ENCODE measurements at places on chromosomes 7 and 10. TPM values are rescaled to one million over a fixed set of nuclear protein-coding genes. Genes with fewer than 3 reads are reported as not detected.

IGFBP1 gene
- not detected for total RNA-seq

TMEM196 gene
- total RNA-seq: not detected

MYL10 gene
- not detected for total RNA-seq

ALOX5 gene
- not detected for total RNA-seq

RNF32 gene
- total RNA-seq: 0.23 TPM

FOXP2 gene
- total RNA-seq: 0.08 TPM

RAB19 gene
- not detected for total RNA-seq

PNLIPRP1 gene
- not detected for total RNA-seq

OR2A1 gene
- 0.08 TPM for total RNA-seq

KEL gene
- not detected for total RNA-seq

NRF1 gene
- 19.4 TPM for total RNA-seq

MYO1G gene
- 0.08 TPM for total RNA-seq

PKD2L1 gene
- not detected for total RNA-seq

UNCX gene
- not detected for total RNA-seq

TUBAL3 gene
- total RNA-seq: not detected

POT1 gene
- total RNA-seq: 31.0 TPM

CYP3A4 gene
- not detected for total RNA-seq

SEMA3D gene
- 17.9 TPM for total RNA-seq

MRC1 gene
- total RNA-seq: not detected

ZNF282 gene
- total RNA-seq: 17.3 TPM

OR6V1 gene
- total RNA-seq: not detected

FAM221A gene
- 3.0 TPM for total RNA-seq

SPDYE9 gene
- not detected for total RNA-seq

IFIT1 gene
- 27.1 TPM for total RNA-seq

SLIT1 gene
- total RNA-seq: 0.35 TPM

USP54 gene
- total RNA-seq: 5.3 TPM

SAMD9 gene
- total RNA-seq: 12.1 TPM

GRID2IP gene
- not detected for total RNA-seq

FBXL13 gene
- total RNA-seq: 1.6 TPM

GJD4 gene
- total RNA-seq: not detected

MUC3A gene
- total RNA-seq: not detected

AUTS2 gene
- total RNA-seq: 0.75 TPM

SPDYE6 gene
- total RNA-seq: not detected

CDK5 gene
- 35.2 TPM for total RNA-seq

OPALIN gene
- total RNA-seq: not detected

LHFPL3 gene
- total RNA-seq: not detected

SLC18A2 gene
- under 0.01 TPM for total RNA-seq

ZPBP gene
- total RNA-seq: not detected

LIPJ gene
- not detected for total RNA-seq

PON3 gene
- not detected for total RNA-seq

NEBL gene
- total RNA-seq: 0.12 TPM

All from smooth muscle cell of the coronary artery (primary cell).